ENCODE measurements at places on chromosomes 5 and 9.

GRCh38 chr9:133374612-133375115 is 1.2 kb downstream of the SURF4 start:
- no peak for DNase-seq

- no peak for DNase-seq
Measured at GRCh38 chr5:17177501-17178372, 39.7 kb upstream of the BASP1 start.

- no peak for DNase-seq
Measured at GRCh38 chr9:107176436-107177151, 106.5 kb upstream of the RAD23B start.

GRCh38 chr5:1293416-1294205 is 1.3 kb downstream of the TERT start:
- no peak for DNase-seq

DNA sequence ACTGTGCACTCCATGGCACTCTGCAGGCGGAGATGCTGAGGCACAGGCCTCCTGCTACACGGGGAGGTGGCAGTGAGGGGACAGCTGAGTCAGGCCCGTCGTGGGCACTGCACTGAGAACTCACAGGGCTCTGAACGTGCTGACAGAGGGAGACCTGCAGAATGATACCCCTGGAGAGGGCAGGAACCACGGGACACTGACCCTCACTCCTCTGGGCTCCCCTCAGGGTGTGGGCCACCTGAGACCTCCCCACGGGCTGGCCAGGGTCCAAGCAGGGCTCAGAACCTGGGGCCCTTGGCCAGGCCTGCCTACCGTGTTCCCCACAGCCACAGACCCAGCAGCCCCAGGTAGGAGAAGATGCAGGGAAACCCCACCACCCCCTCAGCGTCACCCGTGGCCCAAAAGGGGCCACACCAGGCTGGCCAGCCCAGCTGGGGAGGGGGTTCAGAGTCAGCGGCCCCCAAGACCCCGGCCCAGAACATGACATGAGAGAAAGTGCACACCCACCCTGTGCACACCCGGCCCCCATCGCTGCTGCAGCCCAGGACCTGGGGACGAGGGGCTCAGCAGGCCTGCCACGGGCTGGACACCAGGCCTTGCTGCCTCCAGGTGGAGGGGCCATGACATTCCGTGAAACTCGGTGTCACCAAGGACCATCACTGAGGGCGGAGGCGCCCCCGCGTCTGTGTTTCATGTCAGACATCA is 30.9 kb downstream of the GLT6D1 start:
- no peak for DNase-seq

DNA sequence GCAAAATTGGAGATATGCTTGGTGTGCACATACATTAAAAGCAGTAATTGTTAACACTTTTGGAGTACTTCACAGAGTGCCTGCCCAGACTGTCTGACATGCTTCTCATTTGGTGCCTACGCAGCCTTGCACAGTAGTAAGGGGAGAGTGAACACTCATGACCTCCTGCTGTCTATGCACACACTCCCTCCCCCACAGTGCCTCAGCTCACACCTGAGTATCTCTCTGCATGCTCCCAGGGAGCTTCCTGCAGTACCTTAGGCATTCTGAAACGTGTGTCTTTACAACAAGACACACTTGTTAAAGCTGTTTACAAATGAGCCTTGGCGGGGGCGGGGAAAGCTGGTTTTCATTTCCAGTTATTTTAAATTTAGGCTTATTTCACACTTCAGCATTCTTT is 18.0 kb downstream of the MAP3K1 start:
- DNase-seq: no peak

GRCh38 chr5:124285071-124285470 is 461.4 kb downstream of the ZNF608 start:
- no peak for DNase-seq

GRCh38 chr9:130946766-130947617 is 7.9 kb upstream of the FIBCD1 start:
- no peak for DNase-seq

DNA sequence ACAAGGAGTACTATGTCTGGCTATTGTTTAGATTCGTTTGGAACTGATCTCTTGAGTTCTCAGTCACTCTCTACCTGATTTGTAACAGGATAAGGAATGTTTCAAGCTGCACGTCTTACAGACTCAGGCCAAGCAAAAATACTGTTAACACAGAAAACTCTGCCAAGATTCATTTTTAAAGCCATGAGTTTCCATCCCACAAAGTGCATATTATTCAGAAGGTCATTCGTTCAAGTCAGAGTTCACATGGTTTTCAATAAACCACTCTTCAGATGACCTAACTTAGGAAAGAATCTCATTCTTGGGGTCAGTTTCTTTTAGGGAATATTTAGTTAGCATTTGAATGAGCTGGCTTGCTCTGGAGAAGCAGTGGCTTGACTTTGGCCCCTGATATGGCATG is 49.3 kb downstream of the F2R start:
- no peak for DNase-seq

DNA sequence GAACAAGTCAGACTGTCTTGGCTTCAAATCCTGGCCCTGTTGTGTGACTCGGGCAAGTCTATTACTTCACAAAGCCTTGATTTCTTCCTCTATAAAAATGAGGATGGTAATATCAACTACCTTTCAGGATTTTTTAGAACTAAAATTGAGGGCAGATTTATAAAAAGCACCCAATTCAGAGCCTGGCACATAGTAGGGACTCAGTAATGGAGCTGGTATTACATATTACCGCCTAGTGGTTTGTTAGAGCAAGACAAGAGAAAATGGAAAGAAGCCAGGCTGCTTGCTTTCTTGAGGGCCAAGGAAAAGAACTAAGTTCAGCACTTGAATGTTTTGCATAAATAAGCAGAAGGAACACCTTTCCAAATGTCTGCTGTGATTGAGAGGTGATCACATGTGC is 19.4 kb downstream of the ZNF346 start:
- DNase-seq: no peak
